Foreskin fibroblast (primary cell): ENCODE measurements at places on chromosomes 2 and 18.

DNA sequence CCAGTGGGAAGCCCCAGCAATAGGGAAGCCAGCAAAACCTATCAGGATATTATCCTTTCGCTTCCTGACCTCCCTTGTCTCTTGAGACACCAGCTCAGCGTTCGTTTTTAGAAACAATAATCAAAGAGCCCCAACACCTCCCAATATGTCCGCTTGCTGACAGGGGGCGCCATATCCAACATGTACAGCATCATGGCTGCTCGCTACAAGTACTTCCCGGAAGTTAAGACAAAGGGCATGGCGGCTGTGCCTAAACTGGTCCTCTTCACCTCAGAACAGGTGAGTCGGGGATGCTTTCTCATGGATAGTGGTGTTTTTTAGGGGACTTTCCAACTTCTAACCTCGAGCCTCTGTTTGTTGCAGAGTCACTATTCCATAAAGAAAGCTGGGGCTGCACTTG is 28.7 kb downstream of the GAD1 start:
- DNase-seq = no peak

- no peak for DNase-seq
Observed at GRCh38 chr18:62637807-62638687, 77.3 kb upstream of the PHLPP1 start.

DNA sequence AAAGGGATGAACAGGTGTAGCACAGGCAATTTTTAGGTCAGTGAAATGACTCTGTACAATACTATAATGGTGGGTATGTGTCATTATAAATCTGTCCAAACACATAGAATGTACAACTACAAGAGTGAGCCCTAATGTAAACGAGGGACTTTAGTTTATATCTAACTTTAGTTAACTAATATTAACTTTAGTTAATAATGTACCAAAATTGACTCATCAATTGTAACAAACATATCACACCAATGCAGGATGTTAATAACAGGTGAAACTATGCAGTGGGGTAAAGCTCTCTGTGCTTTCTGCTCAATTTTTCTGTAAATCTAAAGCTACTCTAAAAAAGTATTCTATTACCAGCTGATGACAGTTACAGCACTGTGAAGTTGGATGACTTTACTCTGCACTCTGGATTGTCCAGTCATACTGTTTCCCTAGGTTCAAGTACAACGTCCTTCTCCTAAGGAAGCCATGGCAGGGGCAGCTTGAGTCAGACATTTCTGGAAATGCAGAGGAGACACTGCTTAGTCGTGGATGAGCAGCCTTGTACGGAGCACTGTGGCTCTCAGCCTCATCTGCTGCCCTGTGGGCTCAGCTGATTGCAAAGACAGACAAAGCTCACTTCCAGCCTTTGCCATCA is 26.1 kb downstream of the TGFA start:
- no peak for DNase-seq

GRCh38 chr2:128914320-128914719 is 595.7 kb upstream of the HS6ST1 start:
- no peak for DNase-seq

- no peak for DNase-seq
Observed at GRCh38 chr2:41709702-41710599, 337.9 kb upstream of the PKDCC start.

DNA sequence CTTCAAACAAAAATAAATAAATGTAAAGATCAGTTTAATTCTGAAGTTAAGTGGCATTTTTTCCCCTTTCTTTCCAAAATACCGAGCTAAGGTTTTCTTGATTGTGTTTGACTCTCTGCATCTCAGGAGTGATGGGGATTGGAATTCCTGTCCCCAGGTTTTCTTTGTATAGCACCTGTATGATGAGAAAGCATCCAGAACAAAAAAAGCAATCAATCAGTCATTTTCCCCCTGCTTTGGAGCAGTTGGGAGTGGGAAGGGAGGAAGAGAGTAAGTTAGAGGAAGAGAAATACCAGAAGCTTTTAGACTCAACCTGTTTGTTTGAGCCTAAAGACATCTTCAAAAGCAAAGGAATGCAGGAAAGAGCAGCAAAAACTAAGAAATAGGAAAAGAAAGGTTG is 88.5 kb downstream of the RIF1 start:
- DNase-seq = no peak

GRCh38 chr2:72934683-72935610 is 17.6 kb downstream of the EMX1 start:
- DNase-seq = no peak
